ENCODE measurements at places on chromosomes 7 and 10. TPM values are rescaled to one million over a fixed set of nuclear protein-coding genes. Genes with fewer than 3 reads are reported as not detected.

The ACSM6 gene
- not detected for total RNA-seq

The HTR5A gene
- not detected for total RNA-seq

The LIPN gene
- total RNA-seq: 1.0 TPM

The ESYT2 gene
- 67.2 TPM for total RNA-seq

The IL2RA gene
- 0.91 TPM for total RNA-seq

The SPDYE16 gene
- 1.2 TPM for total RNA-seq
